ENCODE measurements at places on chromosomes 2 and 18.
A peak's percentile ranks its signal among the peaks of the same experiment; 100 is the strongest.

DNA sequence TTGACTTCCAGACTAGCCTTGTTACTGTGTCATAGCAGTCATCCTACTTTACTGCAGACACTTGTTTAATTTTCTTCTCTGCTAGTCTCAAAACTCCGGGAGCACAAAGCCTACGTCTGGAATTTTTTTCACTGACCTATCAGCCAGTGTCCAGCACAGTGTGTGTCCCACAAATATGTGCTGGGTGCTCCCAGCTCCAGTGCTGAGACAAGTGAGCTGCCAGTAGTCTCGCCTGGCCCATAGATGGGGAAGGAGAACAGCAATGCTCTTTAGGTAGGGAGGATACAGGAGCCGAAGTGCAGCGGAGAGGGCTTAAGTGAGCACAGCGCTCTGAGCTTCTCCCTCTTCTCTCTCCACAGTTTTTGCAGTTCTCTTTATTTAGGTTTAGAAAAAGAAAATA, 34.0 kb downstream of the ARHGAP28 start:
- DNase-seq = no peak

- no peak for DNase-seq
Measured at GRCh38 chr2:134499307-134499926, 219.4 kb downstream of the TMEM163 start.

DNA sequence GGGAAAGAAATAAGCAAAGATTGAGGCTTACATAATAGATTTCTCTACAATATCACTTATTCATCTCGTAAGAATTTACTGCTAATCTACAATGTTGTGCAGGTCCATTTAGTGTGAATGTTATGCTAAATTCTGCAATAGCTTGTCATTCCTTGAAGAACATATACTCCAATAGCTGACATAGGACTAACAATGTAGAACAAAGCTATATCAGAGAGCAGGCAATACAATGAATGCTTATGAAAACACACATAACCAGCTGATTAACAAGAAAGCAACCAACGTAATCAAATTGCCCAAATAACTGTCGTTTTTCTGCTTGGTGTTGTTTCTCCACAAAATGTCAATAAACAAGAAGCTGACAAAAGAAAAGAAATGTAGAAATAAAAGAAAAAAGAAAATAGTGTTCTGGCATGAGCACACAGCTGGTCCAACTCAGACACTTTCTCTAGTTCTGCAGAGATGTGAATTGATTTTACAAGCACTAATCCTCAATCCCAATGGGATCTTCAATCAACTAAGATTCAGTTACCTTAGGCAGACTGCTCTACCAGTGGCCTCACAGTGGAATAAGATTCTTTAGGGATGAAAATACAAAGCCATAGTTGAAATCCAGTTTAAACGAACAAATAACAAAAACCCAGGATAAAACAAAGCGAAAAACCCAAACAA, 1024.7 kb upstream of the PIK3C3 start:
- no peak for DNase-seq

GRCh38 chr2:10400568-10400977, 47.6 kb downstream of the ODC1 start:
- no peak for DNase-seq

- no peak for DNase-seq
Measured at GRCh38 chr2:17901246-17901645, 22.8 kb downstream of the KCNS3 start.

DNA sequence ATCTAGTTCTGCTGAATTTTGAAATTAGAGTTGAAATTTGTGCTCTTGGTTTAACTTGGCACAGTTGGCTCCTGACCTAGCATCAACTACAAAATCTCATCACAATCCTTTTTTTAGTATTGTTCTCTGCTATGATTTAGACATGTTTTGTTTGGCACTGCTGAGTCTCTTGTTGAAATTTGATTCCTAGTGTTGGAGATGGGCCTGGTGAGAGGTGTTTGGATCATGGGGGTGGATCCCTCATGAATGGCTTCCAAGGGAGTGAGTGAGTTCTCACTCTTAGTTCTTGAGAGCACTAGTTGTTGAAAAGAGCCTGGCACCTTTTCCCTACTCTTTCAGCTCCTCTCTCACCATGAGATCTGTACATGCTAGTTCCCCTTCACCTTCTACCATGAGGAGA, 605.6 kb upstream of the SLC39A10 start:
- DNase-seq = no peak

DNA sequence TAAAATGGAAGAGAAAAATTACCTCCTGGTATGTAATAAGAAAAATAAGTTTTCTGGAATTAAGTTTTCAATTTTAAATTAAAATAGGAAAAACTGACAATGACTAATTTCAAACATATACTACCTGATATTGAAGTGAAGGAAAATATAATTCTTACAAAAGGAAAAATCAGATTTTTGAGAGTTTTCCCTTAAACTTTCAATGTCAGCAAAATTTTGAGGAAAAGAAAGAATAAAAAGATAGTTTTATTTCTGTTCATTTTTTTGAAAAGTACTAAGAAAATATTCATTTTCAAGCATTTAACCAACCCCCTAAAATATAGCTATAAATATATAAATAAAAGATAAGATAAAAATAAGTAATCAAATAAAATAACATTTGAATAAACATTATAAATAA, 87.1 kb downstream of the TMX3 start:
- DNase-seq = no peak

DNA sequence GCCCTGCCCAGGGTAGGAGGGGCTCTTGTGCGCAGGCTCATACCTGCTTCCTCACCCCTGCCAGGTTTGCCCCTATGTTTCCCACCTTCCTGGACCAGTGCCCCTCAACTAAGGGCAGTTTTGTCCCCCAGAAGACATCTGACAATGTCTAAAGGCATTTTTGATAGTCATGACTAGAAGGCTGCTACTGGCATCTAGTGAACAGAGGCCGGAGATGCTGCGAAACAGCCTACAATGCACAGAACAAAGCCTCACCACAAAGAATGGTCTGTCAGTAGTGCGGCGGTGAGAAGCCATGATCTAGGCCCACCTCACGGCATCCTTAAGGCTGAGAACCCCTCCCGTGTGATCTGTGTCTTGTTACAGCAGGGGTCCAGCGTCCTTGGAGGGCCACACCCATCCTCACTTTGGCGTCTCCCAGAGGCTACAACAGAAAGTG, 96.0 kb downstream of the TMEM17 start:
- peak; percentile 7 for DNase-seq

- no peak for DNase-seq
Measured at GRCh38 chr2:552906-553305, 124.3 kb downstream of the TMEM18 start.
